ENCODE measurements at places on chromosomes 12 and 14. TPM values are rescaled to one million over a fixed set of nuclear protein-coding genes. Genes with fewer than 3 reads are reported as not detected.
A peak's percentile ranks its signal among the peaks of the same experiment; 100 is the strongest.

The EDDM3A gene
- total RNA-seq = not detected

- H3K27me3 ChIP-seq = no peaks in the 10 kb centered on the region
- no peak overlapping the region for H3K27ac ChIP-seq
- peaks cover 8% of the 10 kb centered on the region for H3K4me1 ChIP-seq
- DNase-seq = no peak
- peaks cover 35% of the 10 kb centered on the region for H3K36me3 ChIP-seq
These were observed 56.2 kb downstream of the FNTB start for GRCh38 chr14:65042731-65043372.

DNA sequence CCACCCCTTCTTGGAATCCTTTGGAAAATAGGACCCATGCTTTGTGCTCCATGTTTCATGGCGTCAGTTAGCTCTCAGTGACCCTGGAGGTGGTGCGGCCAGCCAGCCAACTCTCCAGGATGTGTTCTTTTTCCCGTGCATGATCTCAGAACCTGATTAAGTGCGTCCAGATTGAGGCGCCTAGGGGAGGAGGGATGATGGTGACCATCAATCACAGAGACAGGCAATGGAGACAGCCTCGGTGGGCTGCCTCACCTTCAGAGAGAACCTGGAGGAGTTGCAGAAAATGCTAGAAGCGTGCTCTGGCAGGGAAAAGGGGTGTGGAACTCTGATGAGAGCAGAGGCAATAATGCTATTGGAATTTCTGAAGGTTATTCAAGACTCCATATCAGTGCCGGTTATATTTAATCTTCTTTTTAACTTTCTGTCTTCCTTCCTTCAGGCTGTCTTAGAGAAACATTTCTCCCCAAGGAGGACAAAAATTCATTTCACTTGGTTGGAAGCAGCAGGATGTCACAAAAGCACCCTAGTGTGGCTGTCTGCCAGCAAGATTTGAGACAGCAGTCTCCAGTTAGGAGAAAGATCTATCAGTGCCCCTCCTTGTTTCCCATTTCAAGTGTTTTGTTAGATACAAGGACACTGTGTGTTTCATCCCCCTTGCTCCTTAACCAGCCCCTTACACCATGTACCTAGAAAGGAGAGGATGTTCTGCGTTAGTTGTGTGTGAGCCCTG is 53.3 kb upstream of the IGF1 start:
- H3K27ac ChIP-seq = no peak overlapping the region
- H3K27me3 ChIP-seq = no peaks in the 10 kb centered on the region
- no peak overlapping the region for H3K4me3 ChIP-seq
- no peaks in the 10 kb centered on the region for H3K36me3 ChIP-seq
- H3K4me1 ChIP-seq = no peaks in the 10 kb centered on the region

GRCh38 chr12:131452444-131452860 is 258.4 kb upstream of the SFSWAP start:
- no peak overlapping the region for H3K4me3 ChIP-seq
- peaks cover 15% of the 10 kb centered on the region for H3K27me3 ChIP-seq
- H3K27ac ChIP-seq = no peak overlapping the region
- peak; percentile 48 for DNase-seq
- H3K4me1 ChIP-seq = no peaks in the 10 kb centered on the region
- H3K36me3 ChIP-seq = no peaks in the 10 kb centered on the region

GRCh38 chr12:89427508-89428156 is 75.3 kb upstream of the DUSP6 start:
- no peaks in the 10 kb centered on the region for H3K27me3 ChIP-seq
- no peak overlapping the region for H3K4me3 ChIP-seq
- no peak overlapping the region for H3K27ac ChIP-seq

DNA sequence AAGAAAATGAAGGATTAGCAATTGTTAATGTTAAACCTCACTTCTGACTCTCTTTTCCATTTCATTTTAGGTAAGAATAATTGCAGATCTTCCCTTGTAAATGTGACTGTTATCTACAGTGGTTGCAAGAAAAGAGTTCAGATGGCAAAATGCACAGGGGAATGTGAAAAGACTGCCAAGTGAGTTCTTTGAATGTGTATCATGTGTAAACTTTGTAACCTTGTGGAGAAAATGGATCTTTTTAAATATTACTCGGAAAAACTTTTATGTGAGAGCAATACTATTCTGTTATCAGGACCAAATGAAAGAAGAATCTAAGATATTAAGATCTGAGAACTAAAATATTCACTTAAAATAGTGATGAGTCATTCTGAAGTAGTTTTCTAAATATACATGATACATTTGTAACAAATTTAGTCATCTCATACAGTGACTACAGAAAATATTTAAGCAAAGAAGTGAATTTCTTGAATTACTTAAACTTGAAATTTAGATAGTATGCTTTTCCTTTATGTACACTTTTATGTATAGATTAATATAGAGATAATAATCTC is 122.5 kb upstream of the CNTN1 start:
- no peak overlapping the region for H3K27ac ChIP-seq
- H3K4me1 ChIP-seq = no peaks in the 10 kb centered on the region
- H3K27me3 ChIP-seq = no peaks in the 10 kb centered on the region
- DNase-seq = no peak
- no peaks in the 10 kb centered on the region for H3K36me3 ChIP-seq
- H3K4me3 ChIP-seq = no peak overlapping the region

GRCh38 chr12:77816196-77816595 is 14.5 kb upstream of the NAV3 start:
- no peak overlapping the region for H3K27ac ChIP-seq
- H3K4me1 ChIP-seq = no peaks in the 10 kb centered on the region
- H3K27me3 ChIP-seq = no peaks in the 10 kb centered on the region
- no peak overlapping the region for H3K4me3 ChIP-seq
- no peak for DNase-seq
- no peaks in the 10 kb centered on the region for H3K36me3 ChIP-seq

- no peak overlapping the region for H3K27ac ChIP-seq
- no peak overlapping the region for H3K4me3 ChIP-seq
- DNase-seq = no peak
These were observed 59.6 kb downstream of the ZFP36L1 start for GRCh38 chr14:68733086-68733914.

DNA sequence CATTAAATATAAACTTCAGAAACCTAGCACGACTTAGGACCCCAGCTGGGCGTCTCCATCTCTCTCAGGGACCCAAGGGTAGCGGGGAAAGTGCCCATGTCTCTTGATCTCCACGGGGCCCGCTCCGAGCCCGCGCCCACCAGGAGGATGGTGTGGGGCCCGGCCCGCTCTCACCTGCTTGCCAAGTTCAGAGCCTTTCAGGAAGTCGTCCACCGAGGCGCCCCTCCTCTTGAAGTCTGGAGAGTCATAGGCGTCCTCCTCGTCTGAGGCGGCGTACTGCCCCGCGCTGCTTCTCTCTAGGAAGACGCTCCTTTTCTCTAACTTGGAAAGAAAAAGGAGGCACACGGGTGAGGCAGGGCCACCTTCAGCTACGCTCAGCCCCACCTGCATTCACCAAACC is 96.9 kb downstream of the PIWIL1 start:
- H3K27ac ChIP-seq = no peak overlapping the region
- no peaks in the 10 kb centered on the region for H3K27me3 ChIP-seq
- no peaks in the 10 kb centered on the region for H3K36me3 ChIP-seq
- no peaks in the 10 kb centered on the region for H3K4me1 ChIP-seq
- DNase-seq = peak; percentile 62

All from sigmoid colon (tissue), 7 donors.